ENCODE measurements at places on chromosomes 12 and 14.

DNA sequence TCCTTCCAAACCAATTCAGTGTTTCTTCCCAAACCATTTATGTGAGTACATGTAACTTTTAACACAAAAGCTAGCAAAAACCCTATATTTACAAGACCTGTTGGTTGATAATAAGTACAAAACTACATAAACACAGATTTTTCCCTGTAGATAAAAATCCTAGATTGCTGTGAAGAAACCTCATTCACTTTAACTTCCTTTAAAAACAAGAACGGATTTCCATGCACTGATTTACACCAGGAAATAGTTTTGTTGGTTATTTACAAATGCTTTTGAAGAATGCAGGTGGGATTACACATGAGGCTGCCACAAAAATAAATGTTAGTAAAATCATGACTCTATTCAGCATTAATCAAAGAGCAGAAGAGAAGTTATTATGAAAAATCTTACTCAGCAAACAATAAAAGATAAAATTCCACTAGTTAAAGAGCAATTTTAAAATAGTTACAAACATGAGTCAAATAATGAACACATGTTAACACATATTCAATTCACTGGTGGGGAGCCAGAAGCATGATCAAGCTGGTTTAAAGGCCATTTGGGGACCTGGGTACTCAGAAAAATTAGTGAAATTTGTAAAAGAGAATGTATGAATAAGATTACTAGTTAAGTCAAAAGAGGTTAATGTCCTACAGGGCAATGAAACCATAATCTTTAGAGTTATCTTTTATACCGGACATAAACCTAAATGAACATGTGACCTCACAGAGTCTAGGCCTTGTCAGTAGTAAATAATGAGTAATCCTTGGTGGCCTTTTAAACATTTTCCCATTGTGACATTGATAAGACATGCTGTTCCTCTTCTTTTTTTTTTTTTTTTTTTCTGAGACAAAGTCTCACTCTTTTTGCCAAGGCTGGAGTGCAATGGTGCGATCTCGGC lies 79.9 kb downstream of the PHLDA1 start:
- DNase-seq, result no peak

DNA sequence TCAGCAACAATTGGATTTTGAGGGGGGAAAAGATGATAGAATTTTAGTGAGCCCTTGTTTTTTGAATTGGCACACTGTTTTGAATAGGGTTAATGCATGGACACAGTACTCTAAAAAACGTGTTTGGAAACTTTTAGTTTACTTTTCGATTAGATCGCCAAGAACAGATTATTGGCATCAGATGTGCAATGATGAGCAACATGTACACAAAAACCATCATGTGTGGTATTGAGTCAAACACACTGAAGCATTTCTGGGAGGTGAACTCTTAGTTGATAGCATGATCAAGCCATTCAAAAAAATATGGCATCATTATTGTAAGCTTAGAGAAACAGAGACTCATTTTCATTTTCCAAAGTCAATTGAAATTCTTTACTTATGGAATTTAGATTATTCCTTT lies 329.2 kb downstream of the ADAMTS20 start:
- DNase-seq, result no peak

DNA sequence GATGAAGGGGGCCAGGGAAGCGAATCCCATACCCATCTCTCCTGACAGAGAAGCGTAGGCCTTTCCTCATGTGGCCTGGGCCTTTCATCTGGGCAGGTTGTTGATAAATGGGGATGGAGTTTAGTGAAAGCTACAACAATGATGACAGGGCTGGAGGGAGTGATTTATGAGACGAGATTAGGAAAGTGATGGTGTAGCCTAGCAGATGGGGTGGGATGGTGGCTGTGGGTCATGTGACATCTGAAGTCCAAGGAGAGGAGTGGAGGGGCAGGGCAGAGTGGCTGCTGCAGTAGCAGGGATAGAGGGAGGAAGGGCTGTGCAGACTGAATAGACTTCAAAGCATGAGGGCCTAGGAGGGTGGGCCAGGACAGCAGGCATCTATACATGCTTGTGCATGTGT lies 85.5 kb downstream of the ADCK1 start:
- no peak for DNase-seq

DNA sequence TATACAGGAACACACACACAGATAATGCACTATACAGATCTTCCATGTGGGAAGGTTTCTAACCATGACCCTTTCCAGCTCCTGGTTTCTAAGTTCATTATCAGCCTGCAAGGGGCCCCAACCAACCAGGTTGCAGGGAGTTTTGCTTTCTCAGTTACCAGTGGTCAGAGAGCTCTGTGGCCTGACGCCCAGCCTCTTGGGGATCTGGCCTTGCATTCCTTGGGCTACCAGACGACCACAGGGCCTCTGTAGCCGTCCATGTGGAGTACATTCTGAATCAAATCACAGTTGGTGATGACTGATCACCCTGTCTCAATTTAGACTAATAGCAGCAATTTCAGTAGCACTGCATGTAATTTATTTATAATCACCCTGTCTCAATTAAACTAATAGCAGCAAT lies 47.5 kb downstream of the PAH start:
- DNase-seq, result no peak

- no peak for DNase-seq
Observed at GRCh38 chr12:67666605-67667004, 18.1 kb downstream of the DYRK2 start.

DNA sequence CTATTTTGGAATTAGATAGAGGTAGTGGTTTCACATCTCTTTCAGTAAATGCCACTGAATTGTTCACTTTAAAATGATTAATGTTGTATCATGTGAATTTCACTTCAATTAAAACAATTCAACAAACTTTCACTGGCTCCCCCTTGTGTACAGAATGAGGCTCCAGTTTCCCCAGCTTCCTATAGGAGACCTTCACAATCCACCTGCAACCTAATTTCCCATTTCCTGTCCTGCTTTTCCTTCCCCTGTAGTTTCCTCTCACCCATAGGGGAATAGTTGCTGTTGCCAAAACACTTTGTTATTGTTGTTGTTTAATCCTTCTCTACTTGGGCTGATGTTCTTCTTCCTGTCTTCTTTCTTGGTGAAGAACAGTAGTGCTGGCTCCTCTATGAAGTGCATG lies 59.8 kb downstream of the NPAS3 start:
- no peak for DNase-seq

GRCh38 chr14:38404100-38404541 lies 148.2 kb upstream of the CLEC14A start:
- DNase-seq, result no peak

- DNase-seq, result no peak
Observed at GRCh38 chr14:68244262-68244980, 424.8 kb downstream of the RAD51B start.

GRCh38 chr14:22428700-22429291 lies 160.2 kb downstream of the DAD1 start:
- DNase-seq, result no peak

Measured in GM06990 (cell line).